ENCODE measurements at places on chromosomes 1 and 21. TPM values are rescaled to one million over a fixed set of nuclear protein-coding genes. Genes with fewer than 3 reads are reported as not detected.

Gene SGIP1
- total RNA-seq: not detected

Gene ADGRB2
- 0.68 TPM for total RNA-seq

Gene LCE1B
- total RNA-seq: not detected

- no peak overlapping the region for H3K4me3 ChIP-seq
- no peaks in the 10 kb centered on the region for H3K36me3 ChIP-seq
- peaks cover 2% of the 10 kb centered on the region for H3K27me3 ChIP-seq
- DNase-seq: no peak
- H3K27ac ChIP-seq: no peak overlapping the region
These were observed 33.6 kb upstream of the PLPPR4 start for GRCh38 chr1:99230695-99231094.

DNA sequence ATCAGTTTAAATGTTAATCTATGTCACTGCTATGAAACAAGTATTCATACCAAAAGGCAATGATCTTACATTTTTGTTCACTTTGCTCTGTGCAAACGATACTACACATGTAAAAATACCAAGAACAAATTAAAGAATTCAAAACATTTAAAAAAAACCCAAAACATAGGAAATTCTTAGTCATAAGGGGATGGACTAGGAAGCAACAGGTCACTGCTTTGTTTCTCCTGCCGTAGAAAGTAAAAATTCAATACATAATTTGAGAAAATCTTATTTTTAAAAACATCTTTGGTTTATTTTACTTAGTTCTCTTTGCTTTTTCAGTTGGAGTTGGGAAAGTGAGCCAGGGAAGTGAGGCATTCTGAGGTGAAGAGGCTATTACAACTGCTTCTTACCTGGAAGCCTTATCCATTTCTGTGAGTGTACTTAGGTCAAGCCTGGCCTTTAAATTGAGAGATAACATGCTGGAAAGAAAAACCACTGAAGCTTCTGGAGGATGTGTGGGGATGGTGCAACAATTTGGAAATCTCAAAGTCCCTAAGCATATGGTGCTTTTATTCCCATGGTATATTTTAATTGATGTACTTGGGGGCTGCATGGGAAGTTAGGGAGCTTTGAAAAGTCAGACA, 183.5 kb downstream of the CDC42BPA start:
- H3K4me3 ChIP-seq: no peak overlapping the region
- no peaks in the 10 kb centered on the region for H3K36me3 ChIP-seq
- no peak overlapping the region for H3K27ac ChIP-seq
- DNase-seq: no peak
- no peaks in the 10 kb centered on the region for H3K4me1 ChIP-seq

DNA sequence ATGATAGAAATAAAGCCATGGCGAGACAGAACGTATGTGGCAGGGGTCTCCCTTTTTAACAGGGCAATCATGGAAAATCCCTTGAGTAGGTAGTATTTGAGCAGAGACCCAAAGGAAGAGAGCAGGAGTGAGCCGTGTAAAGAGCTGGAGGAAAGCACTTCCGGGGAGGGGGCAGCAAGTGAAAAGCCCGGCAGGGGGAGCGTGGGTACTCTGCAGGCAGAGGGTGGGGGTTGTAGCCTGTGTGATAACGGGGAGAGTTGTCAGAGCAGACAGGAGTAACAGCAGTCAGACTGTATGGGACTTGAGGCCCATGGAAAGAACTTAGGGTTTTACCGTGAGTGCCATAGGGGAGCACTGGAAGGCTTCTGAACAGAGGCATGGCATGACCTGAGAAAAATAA, 51.1 kb upstream of the LDLRAP1 start:
- H3K4me3 ChIP-seq: no peak overlapping the region
- no peak overlapping the region for H3K27ac ChIP-seq
- H3K4me1 ChIP-seq: peaks cover under 1% of the 10 kb centered on the region
- no peaks in the 10 kb centered on the region for H3K27me3 ChIP-seq

DNA sequence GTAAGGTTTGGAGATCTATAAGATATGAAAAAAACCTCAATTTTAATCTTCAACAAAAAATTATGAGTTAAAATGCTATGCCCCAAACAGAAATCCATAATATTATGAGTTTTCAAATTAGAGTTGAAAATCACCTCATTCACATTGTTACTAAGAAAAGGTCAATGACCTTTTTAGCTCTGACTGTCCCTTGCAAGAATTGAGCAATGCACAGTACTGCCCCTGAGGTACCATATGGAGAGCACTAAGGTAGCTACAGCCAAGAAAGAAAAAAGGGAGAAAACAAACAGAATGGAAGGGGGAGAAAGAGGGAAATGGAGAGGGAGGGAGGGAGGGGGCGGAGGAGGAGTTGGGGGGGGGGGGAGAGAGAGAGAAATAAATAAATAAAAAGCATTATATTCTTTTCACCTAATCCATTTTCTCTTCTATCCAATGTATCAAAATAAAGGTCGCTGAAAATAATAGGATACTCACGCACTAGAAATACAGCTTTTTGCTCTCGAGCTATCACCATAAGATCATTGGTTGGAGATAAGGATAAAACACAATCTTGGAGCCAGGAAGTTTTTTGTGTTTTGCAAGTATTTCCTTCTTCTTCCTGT, 58.8 kb downstream of the RAB3GAP2 start:
- no peak for DNase-seq
- no peak overlapping the region for H3K27ac ChIP-seq
- no peaks in the 10 kb centered on the region for H3K27me3 ChIP-seq
- H3K4me1 ChIP-seq: peaks cover 4% of the 10 kb centered on the region
- H3K4me3 ChIP-seq: no peak overlapping the region

DNA sequence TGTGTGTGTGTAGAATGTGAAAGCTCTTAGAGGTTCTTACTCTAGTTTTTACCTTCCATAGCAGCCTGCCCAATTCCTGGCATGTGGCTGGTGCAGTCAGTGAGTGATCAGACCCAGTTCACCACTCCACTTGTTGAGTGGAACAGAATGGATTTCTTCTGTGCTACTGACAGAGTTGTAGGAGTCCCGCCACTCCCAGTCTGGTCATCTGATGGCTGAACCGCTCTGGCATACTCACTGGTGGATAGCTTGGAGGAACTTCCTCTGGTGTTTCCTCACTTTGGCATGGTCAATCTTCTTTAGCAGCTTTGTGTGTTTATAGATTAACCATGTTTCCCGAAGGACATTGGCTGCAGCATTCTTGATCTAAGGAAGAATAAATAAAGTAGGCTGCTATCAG, 106.7 kb upstream of the ADAR start:
- no peak overlapping the region for H3K27ac ChIP-seq
- H3K36me3 ChIP-seq: no peaks in the 10 kb centered on the region
- peaks cover 22% of the 10 kb centered on the region for H3K27me3 ChIP-seq
- H3K4me3 ChIP-seq: no peak overlapping the region
- no peak for DNase-seq

GRCh38 chr1:16615253-16616252, 2.2 kb upstream of the NBPF1 start:
- no peak overlapping the region for H3K27ac ChIP-seq
- no peaks in the 10 kb centered on the region for H3K27me3 ChIP-seq
- H3K36me3 ChIP-seq: no peaks in the 10 kb centered on the region
- H3K4me1 ChIP-seq: no peaks in the 10 kb centered on the region

- peak; percentile 67 for DNase-seq
- peak overlapping the region; percentile 83 for H3K27ac ChIP-seq
- H3K4me1 ChIP-seq: peaks cover 33% of the 10 kb centered on the region
- H3K27me3 ChIP-seq: no peaks in the 10 kb centered on the region
- H3K36me3 ChIP-seq: peaks cover 59% of the 10 kb centered on the region
- H3K4me3 ChIP-seq: peak overlapping the region; percentile 14
These were observed 44.8 kb downstream of the PCNT start for GRCh38 chr21:46368533-46369285.

DNA sequence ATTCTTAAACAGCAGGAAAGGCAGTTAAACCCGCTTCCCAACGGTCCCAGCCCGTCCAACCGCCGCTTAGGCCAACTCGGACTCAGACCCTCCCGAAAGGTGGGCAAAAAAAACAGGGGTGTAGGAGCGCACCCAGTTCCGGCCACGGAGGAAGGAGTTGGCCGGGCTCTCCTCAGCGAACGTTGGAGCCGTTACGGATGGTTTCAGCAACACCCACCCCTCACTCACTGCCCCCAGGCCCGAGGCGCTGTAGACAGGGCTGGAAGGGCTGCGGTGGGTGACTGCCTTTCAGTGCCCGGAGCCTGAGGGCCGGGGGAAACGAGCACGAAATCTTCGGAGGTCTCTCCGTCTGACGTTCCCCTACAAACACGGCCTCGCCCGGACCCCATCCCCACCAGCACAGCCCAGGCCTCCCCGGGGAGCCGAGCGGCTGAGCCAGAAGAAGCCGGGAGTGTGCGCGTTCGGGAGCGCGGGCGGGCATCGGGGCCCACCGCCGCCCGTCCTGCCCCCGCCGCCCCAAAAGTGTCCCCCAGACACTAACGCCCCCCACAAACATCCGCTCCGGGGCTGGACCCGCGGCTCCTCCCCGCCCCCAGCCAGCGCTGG, 1.3 kb downstream of the KDM5B start:
- peak overlapping the region; percentile 77 for H3K4me3 ChIP-seq
- H3K4me1 ChIP-seq: peaks cover 66% of the 10 kb centered on the region
- H3K27ac ChIP-seq: peak overlapping the region; percentile 92
- DNase-seq: peak; percentile 35
- H3K27me3 ChIP-seq: peaks cover 14% of the 10 kb centered on the region

DNA sequence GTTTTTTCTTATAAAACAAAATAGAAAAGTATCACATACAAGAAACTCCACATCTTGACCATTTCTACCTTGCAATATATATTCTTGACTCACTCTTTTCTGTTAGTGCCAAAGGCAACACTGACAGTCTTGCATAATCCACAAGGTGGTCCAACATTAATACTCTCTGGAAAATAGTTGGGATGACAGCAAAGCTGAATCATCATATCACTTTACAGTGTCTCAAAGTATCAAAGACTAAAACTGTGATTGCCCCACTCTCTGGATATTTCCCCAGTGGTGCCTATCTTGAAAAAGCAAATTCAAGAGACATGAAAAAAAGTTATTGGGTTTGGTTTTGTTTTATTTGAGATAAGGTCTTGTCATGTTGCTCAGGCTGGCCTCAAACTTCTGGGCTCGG, 14.6 kb upstream of the TGFBR3 start:
- H3K36me3 ChIP-seq: no peaks in the 10 kb centered on the region
- no peak overlapping the region for H3K4me3 ChIP-seq
- peaks cover 9% of the 10 kb centered on the region for H3K4me1 ChIP-seq
- no peak overlapping the region for H3K27ac ChIP-seq
- peaks cover 11% of the 10 kb centered on the region for H3K27me3 ChIP-seq

DNA sequence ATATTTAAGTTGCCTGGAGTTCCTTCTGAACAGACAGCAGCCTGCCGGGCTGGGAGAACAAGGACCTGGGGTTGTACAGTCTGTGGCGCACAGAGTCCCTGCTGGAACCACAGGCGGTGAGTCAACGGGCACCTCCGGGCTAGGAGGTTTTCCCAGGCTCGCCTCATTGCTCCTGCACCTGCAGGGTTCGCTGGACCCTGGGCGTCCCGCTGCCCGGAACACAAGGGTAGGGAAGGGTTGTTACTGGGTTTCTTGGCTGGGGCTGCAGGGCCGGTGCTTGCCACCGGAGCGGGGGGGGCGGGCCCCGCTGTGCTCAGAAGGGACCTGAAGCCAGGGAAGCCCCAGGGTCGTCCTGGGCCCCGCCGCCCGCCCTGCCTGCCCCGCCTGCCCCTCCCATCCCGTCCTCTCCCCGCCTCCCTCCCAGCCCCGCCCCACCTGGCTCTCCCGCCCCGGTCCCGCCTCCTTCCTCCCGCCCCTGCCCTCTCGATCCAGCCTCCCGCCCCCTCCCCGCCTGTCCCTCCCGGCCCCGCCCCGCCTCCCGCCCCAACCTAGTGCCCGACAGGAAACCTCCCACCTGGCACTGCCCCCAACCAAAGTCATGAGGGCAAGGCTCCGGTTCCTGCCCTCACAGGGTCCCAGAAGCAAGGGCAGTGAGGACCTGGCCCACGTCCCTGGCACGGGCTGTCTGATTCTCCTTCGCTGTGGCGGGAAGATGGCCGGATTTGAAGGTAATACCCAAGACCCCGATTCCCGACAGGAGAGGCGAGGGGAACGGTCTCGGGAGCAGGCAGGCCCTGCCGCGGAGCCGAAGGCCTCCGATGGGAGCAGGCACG, 6.8 kb downstream of the JMJD4 start:
- peaks cover 17% of the 10 kb centered on the region for H3K36me3 ChIP-seq
- peak overlapping the region; percentile 78 for H3K4me3 ChIP-seq
- H3K27me3 ChIP-seq: peaks cover 7% of the 10 kb centered on the region
- peak overlapping the region; percentile 59 for H3K27ac ChIP-seq
- H3K4me1 ChIP-seq: peaks cover 34% of the 10 kb centered on the region

GRCh38 chr1:235841938-235842545, 24.7 kb downstream of the LYST start:
- DNase-seq: no peak
- H3K27ac ChIP-seq: no peak overlapping the region
- H3K36me3 ChIP-seq: peaks cover 10% of the 10 kb centered on the region
- H3K4me1 ChIP-seq: peaks cover 18% of the 10 kb centered on the region

Data from activated CD4-positive, alpha-beta memory T cell treated with anti-CD3 and anti-CD28 coated beads, Interleukin-2, amount 10 ng/mL, durations not matched to agents 7 days and 5 days (primary cell).